ENCODE measurements at places on chromosomes 2 and 18.

DNA sequence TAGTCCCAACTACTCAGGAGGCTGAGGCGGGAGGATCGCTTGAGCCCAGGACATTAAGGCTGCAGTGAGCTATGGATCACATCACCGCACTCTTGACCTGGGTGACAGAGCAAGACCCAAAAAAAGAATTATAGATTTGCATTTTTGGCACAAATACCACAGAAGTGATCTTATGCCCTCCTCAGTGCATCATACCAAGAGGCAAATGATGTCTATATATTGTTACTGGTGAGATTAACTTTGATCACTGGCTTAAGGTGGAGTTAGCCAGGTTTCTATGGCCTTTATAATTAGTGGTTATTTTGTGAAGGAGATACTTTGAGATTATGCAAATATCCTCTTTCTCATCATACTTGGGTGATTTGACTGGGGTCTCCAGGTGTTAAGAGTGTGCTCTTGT lies 22.1 kb upstream of the CATIP start:
- no peak for DNase-seq

GRCh38 chr2:158990397-158991214 lies 22.2 kb downstream of the TANC1 start:
- DNase-seq = peak; percentile 57

DNA sequence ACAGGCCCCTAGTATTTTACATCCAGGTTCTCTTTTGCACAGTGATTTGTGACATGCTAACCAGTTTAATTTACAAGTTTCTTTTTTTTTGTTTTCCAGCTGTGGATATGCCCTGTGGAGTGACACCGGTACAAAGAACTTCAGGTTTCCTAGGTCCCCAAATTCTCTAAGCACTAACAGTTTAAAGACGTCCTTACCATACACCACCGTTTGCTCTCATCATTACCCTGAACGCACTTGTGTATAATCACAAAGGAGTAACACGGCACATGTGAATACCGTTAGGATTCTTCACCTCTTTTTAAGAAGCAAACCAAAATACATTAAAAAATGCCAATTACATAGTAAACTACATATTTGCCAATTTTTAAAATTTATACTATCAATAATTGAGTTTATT lies 853 bp downstream of the LANCL1 start:
- DNase-seq = no peak

DNA sequence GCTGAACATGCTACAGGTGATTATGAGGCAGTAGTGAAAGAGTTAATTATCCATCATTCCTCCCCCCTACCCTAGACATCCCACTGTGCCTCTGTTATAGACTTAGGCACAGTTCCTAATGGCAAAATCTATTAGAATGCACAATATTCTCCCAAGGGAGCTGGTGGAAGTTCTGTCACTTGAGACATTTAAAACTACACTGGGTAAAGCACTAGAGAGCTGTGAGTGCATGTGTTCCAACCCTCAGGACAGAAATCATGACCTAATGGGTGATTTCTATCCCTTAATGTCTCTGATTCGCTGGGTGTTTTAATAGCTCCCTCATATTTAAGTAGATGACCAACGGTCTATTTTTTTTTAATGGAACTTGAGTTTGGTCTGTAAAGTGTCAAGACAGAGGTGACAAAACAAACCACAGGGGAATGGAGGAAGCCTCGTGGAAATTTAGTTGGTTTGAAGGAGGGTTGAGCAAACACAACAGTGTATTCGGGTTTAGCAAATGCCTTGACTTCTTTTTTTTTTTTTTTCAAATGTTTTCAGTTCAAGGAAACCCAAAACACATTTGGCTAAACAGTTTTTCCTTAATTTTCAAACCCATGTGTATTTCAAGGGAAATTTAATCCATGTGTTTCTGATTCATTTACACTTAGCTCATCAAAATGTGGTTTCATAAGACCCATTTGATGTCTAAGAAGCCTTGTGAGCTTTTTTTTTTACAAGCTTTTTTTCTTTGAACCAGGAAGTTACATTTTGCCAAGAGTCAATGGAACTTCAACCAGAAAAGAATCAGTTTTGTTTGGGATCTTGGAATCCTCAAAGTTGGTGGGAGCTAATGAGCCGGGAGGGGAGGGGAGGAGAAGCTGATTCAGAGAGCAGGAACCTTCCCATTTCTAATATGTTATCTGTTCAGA lies 665.1 kb upstream of the ZEB2 start:
- no peak for DNase-seq

GRCh38 chr2:171894612-171894947 lies 536 bp upstream of the SLC25A12 start:
- DNase-seq = no peak

- no peak for DNase-seq
These were observed 22.4 kb upstream of the NAGK start for GRCh38 chr2:71045865-71046548.

DNA sequence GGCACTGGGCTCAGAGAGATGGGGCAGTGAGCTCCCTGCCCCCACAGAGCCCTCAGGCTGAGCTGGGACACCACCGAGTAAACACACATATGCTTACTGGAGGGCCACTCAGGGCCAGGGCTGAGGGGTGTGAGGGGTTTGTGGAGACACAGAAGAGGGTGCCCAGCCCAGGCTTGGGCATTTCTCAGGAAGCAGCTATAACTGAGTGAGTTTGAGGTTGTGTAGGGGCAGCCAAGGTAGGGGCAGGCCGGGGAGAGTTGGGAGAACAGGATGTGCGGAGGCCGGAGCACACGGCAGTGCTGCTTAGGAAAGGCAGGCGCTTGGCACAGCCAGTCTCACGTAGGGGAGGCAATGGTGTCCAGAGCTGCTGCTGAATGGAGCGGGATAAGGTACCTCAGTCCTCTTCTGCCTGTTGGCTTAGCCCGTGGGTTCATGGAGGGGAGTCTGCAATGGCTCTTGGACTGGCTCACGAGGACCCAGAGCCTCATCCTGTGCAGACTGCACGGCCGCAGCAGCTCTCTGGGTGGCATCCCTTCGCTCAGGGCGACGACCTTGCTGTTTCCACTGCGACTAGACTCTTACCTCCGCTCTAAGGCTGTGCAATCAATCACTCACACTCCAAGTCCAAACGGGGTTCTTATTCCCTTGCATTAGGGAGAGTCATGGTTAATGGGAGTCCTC lies 466.1 kb upstream of the HS6ST1 start:
- no peak for DNase-seq

- DNase-seq = no peak
These were observed 135.0 kb downstream of the EPHA4 start for GRCh38 chr2:221437056-221437455.

DNA sequence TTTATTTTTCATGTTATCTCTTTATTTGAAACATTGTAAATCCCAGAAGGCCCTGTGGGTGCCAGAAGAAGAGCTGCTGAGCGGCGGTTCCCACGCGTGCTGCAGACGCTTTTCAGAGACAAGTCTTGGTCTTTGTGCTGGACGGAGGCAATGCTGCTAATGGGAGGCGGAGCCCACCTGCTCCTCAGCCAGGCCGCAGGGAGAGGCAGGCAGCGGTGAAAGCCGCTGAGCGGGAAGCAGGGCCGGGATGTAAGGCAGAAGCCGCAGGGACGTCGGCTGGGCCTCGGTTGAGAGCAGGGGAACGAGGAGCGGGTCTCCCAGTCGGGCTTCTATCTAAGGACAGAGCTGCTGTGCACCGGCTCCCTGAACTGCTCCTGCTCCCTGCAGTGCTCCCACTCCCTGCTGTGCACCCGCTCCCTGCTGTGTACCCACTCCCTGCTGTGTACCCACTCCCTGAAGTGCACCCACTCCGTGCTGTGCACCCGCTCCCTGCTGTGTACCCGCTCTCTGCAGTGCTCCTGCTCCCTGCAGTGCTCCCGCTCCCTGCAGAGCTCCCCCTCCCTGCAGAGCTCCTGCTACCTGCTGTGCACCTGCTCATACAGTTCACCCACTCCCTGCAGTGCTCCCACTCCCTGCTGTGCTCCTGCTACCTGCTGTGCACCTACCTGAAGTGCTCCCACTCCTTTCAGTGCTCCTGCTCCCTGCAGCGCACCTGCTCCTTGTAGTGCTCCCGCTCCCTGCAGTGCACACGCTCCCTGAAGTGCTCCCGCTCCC lies 16.4 kb downstream of the TMEM18 start:
- no peak for DNase-seq

DNA sequence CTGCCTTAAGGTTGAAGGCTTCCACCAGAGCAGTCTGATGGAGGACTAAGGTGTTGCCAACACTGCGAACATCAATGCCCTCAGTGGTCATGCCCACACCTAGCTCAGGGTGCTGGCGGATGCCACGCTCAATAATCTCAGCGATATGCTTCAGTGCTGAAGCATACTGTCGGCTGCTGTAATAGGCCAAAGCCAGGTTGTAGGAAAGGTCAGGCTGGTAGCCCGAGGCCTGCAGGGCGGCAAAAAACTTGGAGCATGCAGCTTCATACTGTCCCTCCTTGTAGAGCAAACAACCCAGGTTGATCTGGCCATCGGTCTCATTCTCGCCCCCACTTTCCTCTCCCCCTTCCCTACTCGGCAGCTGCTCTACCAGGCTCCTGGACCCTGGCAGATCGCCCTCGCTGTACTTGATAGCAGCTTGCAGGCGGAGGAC lies 159.4 kb downstream of the AGPS start:
- DNase-seq = no peak

- no peak for DNase-seq
These were observed 9.2 kb upstream of the HK2 start for GRCh38 chr2:74824679-74825078.

GRCh38 chr2:47034973-47035609 lies 119.5 kb upstream of the MCFD2 start:
- DNase-seq = no peak

- no peak for DNase-seq
These were observed 552.7 kb upstream of the HNMT start for GRCh38 chr2:137411585-137411984.

DNA sequence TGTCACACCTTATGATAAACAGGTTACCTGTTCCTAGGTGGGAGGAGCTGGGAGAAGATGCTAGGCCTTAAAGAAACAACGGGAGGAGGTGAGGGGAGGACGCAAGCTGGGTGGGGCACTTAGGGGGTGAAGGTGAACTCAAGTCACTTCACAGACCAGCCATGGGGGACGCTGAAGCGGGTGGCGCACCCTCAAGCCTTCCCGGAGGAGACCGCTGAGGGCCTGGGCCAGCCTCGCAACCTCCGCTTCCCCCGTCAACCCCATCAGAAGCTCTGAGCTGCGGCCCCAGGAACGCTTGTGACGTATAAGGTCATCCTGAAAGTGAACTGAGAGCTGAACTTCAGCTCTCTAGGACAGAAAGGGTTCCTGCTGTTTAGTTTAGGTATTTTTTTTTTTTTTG lies 133.5 kb downstream of the MBP start:
- no peak for DNase-seq

DNA sequence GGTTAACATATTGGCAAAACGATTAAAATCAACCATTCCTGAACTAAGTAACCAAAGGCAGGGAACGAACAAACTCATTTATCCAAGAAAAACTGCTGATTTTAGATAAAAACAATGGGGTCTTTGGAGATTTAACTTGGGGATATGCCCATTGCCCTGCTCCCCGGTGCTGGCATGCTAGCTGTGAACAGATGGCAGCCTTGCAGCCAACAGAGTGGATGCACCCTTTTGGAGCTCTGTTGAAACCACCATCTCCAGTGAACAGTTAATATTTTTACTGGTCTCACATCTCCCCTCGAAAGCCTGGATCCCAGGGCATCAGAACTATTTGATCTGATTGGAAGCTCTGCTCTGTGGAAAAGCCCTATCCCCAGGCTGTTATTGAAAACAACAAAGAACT lies 303.1 kb downstream of the TGIF1 start:
- DNase-seq = no peak

- no peak for DNase-seq
These were observed 250.8 kb downstream of the TMEM182 start for GRCh38 chr2:103012590-103012989.

GRCh38 chr2:52288596-52288995 lies 1256.7 kb upstream of the NRXN1 start:
- no peak for DNase-seq

GRCh38 chr18:45068400-45069094 lies 387.9 kb downstream of the SETBP1 start:
- DNase-seq = no peak

GRCh38 chr2:191611614-191612013 lies 66.3 kb upstream of the NABP1 start:
- no peak for DNase-seq

DNA sequence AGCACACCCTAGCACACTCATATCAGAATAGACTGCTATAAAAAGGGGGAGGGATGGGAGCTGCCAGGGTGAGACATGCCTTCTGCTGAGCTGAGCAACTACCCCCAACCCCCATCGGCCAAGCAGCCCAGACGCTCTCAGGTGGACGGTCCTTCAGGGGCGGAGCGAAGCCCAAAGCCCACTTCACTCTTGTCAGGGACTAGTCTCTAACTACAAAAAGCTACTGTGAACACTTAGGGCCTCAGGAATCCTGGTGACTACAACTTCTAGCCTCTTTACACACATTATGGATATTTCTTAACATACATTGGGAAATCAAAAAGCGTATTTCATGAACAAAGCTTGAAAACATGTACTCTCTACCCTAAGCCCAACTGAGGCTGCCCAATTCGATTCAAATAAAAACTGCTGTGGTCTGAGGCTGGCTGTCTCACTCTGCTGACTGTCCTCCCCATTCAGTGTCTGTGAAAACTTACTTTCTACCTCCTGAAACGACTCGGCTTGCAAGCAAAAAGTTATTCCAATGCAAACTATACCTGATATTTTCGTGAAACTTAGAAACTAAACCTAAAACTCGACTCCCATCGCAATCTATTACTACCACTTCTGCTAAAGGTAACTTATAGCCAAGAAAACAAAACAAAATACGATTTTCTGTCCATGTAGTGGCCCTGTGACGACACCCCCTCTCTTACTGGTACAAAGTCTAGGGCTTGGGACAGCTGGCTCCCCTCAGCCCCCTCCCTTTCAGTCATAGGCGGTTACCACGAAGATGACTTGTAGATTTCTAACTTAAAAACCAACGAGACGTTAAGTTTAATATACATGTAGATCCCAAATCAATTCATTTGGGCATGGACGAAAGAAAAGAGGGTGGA lies 1.2 kb downstream of the SERTAD2 start:
- no peak for DNase-seq

- no peak for DNase-seq
These were observed 859.5 kb upstream of the CNTNAP5 start for GRCh38 chr2:123165616-123166015.

- no peak for DNase-seq
These were observed 270.6 kb downstream of the CYRIA start for GRCh38 chr2:16394986-16395550.

- DNase-seq = no peak
These were observed 415.1 kb downstream of the PTPRM start for GRCh38 chr18:7982216-7982615.

- DNase-seq = no peak
These were observed 1.4 kb downstream of the CAD start for GRCh38 chr2:27218614-27219013.

- DNase-seq = peak; percentile 80
These were observed 43.1 kb upstream of the ATP8B1 start for GRCh38 chr18:57846258-57846657.

GRCh38 chr2:67337903-67338302 lies 59.2 kb upstream of the ETAA1 start:
- no peak for DNase-seq

- DNase-seq = no peak
These were observed 110.9 kb downstream of the GALR1 start for GRCh38 chr18:77360315-77361190.
